Breast epithelium (tissue), 4 donors: ENCODE measurements at places on chromosomes 2 and 18.

- no peak for DNase-seq
Measured at GRCh38 chr2:38598200-38598990, 4.3 kb downstream of the HNRNPLL start.

- DNase-seq, result no peak
Measured at GRCh38 chr2:136101042-136101441, 16.9 kb downstream of the CXCR4 start.

- DNase-seq, result no peak
Measured at GRCh38 chr18:58136879-58137278, 92.9 kb downstream of the NEDD4L start.

- DNase-seq, result no peak
Measured at GRCh38 chr2:231146665-231147064, 21.8 kb upstream of the HTR2B start.

DNA sequence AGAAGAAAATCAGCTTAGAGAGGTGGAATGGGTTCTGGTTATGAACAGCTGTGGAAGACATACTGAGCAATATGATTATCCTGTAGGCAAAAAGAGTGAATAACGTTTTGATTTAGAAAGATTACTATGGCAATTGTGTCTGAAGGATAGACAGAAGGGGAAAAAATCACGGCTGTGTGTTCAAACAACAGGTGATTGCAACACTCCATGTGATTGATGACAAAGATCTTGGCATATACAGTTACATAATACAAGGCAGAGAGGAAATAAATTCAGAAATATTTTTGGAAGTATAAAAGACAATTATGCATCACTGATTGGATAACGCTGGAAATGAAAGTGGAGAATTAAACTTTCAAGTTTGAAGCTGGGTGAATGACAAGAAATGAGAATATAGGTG, 58.5 kb upstream of the KCNJ3 start:
- no peak for DNase-seq

DNA sequence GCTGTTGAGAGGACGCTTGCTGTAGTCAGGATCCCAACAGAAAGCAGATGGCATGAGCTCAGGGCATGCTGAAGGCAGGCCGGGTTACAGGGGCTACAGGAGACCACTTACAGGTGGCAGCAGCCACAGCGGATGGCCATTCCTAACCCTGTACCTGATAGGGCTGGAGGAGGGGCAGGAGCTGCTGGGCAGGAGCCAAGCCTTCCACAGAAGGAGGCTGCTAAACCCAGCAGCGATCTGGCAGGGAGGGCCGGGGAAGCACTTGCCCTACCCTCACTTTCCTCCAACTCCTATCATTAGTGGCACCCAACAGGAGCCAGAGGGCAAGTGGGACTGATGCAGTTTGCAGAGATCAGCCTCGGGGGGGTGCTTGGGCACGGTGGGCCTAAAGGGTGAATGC, 2.0 kb downstream of the ASB18 start:
- no peak for DNase-seq

DNA sequence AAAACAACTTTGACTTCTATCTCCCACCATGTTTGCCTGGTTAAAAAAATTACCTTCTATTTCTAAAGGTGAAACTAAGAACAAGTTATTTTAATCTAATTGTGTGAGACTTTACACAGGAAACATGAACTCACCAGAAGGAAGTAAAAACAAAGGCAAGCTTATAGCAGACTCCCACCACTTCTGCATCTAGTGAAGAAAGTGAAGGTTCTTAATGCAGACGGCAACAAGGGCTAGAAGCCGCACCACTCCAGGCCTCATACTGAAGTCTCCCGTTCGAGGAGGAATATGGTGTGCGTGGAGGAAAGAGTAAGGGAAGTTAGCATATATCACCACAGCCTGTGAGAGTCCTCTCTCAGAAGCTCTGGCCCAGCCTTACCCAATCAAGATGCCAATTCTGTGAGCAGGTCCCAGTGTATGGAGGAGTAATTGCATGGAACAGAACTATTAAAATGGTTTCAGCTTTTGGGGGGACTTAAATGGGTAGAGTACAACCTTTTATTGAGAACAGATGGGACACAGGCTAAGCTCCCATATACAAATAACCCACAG, 958.7 kb downstream of the BCL11A start:
- DNase-seq, result no peak

GRCh38 chr2:197828464-197829135, 24.2 kb downstream of the PLCL1 start:
- no peak for DNase-seq

DNA sequence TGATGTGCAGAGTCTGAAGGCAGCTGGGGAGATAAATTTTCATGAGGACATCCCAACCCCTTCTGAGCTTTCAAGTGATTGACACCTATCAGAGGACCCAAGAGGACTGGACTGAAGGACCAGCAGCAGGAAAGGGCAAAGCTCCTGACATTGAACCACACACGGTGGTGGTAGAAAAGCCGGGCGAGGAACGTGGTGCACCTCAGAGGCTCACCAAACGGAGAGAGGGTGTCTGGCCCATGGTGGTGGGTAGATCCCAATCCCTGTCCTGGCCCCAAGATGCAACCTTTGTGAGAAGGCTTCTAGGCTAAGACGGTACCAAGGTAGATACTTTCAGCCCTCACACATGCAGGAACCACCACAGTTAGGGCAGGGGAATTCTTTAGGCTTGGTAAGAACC, 52.1 kb downstream of the FRZB start:
- no peak for DNase-seq

DNA sequence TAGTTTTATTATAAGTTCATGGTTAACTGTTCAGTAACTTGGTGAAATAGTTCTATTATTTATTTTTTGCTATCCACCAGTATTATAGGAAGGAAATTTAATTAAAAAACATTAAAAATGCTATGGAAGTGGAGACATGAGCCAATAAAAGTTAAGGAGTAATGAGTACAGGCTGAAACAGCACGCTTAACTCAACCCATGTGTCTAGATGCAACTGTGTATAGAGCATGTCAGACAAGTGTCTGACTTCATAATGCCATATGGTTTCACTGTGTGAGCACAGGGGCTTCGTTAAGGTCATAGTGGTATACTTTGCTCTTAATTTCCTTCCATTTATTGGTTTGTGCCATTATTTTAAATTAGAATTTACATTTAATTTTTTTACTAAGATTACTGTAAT, 566.8 kb upstream of the NRP2 start:
- no peak for DNase-seq

DNA sequence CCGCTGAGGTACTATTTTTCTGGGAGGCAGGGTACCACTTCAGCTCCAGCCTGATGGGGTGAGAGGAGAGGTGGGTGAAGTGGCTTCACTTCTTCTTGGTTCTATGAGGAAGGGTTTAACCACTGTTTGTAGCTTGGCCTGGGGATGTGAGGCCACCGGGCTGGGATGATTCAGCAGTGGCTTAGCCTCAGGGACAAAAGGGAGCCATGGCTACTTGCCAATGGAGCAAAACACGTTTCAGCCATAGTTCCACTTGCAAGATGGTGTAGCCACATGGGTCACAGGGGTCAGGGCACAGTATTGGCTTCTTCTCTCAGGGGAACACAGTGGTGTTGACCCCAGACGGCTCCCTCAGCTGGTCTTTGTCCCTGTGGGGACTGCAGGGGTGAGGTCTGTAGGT, 14.9 kb downstream of the ZDBF2 start:
- no peak for DNase-seq

DNA sequence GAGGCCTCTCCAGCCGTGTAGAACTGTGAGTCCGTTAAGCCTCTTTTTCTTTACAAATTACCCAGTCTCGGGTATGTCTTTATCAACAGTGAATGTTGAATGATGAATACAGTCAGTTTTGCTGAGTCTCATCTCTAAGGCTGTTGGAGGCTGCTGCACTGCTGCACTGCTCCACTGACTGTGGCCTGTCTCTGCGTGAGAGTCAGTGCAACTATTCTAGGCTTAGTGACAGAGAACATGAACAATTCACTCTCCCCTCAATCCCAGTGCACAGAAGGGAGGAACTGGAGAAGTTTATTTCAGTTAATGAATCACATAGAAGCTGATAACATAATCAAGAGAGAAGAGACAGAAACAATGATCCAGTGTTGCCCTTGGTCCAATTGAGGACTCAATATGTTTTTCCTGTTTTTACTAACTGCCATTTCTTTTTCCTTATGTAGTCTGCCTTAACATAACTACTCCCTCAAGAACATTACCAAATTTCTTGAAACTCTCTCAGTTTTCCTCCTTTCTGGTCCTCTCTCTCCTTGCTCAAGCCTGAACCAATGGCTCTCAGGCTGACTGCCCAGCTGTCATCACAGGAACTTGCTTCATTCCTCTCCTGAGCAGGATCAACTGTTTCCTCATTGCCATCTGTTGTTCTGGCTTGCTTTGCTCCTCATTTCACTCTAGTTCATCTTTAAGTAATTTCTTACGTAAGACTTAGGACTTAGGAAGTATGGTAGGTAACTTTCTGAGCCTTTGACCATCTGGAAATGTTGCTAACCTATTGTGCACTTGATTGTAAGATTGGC, 483.2 kb downstream of the METTL4 start:
- no peak for DNase-seq

DNA sequence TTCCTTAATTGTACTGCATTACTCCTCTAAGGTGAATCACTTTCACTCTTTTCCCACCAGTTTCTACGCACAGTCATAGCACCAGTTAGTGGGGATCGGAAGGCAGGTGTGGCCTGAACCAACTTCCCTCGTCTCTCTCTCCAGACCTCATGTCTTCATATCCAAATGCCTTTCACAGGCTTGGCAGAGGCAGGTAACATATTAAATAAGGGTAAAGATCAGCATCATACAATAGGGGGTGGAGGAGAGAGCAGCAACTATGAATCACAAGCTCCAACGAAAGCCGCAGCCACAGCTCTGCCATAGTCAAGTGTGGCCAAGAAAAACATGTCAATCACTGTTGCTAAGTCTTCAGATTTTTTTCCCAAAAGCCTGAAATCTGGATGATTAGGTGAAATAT, 40.3 kb downstream of the AP1S3 start:
- no peak for DNase-seq

- DNase-seq, result no peak
Measured at GRCh38 chr18:7575465-7576028, 8.4 kb downstream of the PTPRM start.

DNA sequence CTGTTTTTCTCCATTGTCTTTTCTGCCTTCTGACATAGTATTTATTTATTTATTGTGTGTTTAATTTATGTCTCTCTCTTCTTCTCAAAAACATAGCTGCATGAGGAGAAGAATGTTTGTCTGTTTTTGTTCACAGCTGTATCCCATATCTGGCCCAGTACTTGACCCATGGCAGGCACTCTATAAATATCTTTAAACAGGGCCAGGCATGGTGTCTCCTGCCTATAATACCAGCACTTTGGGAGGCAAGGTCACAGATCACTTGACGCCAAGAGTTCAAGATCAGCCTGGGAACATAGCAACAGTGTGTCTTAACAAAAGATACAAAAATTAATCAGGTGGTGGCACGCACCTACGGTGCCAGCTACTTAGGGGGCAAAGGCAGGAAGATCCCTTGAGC, 361.3 kb upstream of the KLHL29 start:
- no peak for DNase-seq

- no peak for DNase-seq
Measured at GRCh38 chr18:45745817-45746461, 22.0 kb downstream of the SLC14A1 start.

- DNase-seq, result no peak
Measured at GRCh38 chr18:34709104-34709503, 994 bp upstream of the DTNA start.

- no peak for DNase-seq
Measured at GRCh38 chr18:58228762-58229161, 184.7 kb downstream of the NEDD4L start.

- DNase-seq, result no peak
Measured at GRCh38 chr2:15655123-15655887, 63.6 kb downstream of the DDX1 start.
